ENCODE measurements at places on chromosomes 7 and 10.

DNA sequence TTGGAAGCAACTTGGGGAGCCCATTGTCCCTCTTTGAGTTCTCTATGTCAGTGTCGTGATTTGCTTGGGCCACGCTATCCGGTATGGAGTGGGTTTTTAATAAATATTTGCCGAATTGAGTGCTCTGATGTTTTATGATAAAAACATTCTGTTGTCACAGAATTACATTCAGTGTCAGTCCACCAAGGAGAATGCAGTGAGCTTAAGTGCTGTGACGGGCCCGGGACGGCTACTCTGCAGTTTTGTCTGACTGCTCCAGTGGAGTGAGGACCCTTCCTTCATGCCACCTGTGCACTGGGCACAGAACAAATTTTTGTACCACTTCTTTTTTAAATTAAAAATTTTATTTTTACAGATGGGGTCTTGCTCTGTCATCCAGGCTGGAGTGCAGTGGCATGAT, 76.0 kb downstream of the CARD11 start:
- DNase-seq = no peak

DNA sequence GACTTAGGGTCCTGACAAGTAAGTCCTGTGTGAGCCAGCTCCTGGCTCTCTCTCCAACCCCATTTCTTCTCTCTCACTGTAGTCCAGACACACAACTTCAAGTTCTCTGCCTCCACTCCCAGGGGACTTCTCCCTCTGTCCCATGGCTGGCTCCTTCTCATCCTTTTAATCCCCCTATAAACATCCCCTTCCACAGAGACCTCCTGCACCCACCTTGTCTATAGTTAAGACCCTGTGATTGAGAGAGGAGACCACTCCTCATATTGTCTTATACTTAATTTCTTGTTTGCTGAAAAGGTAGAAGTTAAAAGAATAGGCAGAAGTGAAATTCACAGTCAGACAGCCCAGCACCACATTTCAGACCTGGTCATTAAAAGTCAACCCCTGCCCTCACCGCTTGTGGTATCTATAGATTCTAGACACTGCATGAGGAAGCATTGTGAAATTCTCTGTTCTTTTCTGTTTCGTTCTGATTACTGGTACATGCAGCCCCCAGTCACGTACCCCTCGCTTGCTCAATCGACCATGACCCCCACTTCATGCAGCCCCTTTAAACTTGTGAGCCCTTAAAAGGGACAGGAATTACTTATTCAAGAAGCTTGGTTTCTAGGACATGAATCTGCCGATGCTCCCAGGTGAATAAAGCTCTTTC, 125.6 kb upstream of the FRMD4A start:
- no peak for DNase-seq

DNA sequence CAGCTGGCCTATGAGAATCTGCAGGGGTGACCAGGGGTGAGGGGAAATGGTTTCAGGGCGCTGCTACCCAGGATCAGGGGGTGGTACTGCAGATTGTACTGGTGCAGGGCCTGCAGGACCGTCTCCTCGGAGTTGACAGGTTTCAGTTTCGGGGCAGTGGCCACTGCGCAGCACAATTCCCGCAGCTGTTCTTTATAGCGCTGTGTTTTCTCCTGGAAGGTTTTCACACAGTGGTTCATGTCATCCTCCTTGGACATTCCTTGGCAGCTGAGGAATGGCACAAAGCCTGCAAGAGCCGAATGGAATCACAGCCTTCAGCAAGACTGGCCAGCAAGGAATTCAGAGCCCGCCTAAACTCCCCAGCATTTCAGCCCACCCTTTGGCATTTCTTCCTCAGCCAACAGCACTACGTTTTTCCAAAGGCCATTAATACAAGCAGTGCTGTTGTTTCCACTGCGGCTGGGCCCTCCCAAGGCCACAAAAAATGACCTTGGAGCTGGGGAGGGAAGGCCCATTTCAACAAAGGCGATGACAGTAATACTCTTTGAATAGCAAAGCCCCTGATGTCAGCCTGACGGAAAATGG, 44.9 kb downstream of the PNLIPRP2 start:
- no peak for DNase-seq

GRCh38 chr10:60808036-60808435, 29.8 kb downstream of the CDK1 start:
- no peak for DNase-seq
